ENCODE measurements at places on chromosomes 5 and 9.

- DNase-seq: no peak
Measured at GRCh38 chr9:119272500-119273211, 96.6 kb downstream of the BRINP1 start.

DNA sequence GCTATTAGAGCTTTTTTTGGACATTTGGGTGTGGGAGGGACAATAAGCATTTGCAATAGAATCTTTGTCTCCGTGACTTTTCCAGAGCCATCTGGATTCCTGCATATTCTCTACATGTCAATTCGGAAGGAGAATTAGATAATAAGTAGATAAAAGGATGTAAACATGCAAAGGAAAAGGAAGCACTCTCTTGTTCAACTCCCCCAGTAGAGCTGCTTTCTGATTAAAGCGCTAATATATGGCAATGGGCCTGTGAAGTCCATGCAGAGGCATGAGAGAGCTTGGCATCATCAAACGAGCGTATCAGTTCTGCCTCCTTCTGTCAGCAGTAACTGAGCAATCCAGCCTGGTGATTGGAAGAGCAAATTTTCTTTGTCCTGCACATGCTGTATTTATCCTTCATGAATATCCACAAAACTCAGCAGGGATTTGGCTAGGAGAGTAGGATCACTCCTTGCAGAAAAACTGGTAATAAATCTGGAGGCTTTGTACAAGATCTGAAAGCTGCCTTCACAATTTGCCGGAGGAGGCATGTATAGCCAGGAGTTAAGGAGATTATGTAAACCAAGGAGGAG is 1752.9 kb downstream of the MAT2B start:
- no peak for DNase-seq

DNA sequence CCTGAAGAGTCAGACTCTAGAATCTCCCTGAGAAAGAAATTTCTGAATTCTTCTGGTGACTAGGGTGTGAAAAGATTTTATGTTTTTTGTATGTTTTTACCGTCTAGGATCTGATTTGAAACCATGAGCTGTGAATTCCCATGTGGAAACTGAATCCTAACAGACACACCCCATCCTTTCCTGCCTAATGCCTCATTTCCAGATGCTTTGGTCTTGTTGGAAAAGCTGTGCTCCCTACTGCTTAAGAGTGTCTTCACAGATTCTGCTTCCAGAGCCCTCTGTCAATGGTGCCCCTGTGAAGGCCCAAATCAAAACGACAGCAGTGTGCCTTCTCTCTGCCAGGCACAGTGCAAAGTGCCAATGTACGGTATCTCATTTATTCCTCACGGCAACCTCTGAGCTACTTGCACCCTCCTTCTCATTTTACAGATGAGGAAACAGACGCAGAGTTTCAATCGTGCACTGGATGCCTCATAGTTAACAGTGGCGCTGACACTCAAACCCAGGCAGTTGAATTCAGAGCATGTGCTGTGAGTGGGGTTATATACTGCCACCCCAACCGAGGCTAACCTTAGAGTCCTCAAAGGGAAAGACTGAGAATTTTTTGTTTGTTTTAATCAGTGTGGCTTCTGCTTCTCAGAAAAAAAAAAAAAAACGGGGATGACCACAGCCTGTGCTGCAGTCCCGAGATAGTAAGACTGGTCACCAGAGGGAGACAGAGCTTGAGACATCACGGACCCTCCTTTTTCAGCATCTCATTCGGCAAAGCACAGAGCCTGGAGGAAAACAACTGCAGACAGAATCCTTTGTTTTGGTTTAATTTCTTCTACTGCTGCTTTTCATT is 188.4 kb downstream of the SNCAIP start:
- no peak for DNase-seq

- no peak for DNase-seq
Measured at GRCh38 chr5:88544136-88544645, 275.5 kb upstream of the TMEM161B start.

DNA sequence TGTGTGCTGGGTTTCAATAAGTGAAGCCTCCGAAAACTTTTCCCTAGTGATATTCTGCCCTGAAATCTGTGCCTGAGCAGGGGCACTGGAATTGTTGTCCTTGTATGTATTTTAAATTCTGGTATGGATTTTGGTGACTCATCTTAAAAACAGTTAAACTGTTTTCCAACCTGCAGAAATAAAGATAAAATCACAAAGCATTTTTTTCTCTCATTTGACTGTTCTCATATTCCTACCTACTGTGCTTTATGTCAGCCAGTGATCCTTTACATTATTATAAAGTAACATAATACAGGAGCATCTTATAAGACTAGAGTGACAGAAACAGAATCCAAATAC is 10.9 kb upstream of the TAF11L2 start:
- no peak for DNase-seq

DNA sequence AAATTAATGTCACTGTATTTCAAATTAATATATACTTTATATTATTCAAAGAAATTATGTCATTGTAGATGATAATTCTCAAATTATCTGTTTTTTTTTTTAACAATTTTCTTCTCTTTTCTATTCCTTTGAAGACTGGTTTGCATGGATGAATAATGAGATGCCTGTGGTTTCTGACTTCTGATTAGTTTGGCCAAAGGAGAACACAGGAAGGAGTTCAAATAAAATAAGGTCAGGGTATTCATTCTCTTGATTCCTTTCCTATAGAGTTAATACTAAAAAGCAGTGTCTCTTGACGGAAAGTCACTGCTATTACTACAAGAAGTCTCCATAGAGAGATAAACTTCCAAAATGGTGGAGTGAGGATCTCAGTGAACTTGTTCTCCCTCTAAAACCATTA is 279.6 kb upstream of the FTMT start:
- no peak for DNase-seq

DNA sequence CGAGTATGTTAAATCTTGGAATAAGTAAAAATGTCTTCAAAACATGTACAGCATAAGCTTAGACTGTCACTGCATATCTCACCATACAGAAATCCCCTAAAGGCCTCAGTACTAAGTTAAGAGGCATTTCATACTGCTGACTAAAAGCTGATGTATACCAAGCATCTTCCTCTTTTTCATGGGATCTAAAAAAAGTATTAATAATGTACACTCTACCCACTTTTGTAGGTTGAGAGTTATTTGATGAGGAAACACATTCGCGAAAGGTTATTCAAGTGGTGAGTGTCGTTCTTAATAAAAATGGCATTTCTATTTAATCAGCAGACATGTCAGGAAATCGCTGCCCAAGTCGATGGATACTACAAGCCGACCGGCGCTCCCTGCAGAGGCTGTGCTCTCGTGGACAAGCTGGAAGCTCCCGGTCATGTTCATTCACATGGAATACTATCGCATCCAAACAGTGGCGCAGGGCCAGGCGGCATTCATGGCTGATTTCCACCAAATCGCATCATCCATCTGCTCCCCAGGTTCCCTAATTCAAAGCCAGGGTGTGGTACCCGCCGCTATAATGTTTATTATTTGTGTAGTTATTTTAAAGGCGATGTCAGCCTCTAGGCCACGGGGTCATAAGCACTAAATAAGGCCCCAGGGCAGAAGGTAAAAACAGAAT is 724 bp downstream of the SGTB start:
- DNase-seq: peak; percentile 55

DNA sequence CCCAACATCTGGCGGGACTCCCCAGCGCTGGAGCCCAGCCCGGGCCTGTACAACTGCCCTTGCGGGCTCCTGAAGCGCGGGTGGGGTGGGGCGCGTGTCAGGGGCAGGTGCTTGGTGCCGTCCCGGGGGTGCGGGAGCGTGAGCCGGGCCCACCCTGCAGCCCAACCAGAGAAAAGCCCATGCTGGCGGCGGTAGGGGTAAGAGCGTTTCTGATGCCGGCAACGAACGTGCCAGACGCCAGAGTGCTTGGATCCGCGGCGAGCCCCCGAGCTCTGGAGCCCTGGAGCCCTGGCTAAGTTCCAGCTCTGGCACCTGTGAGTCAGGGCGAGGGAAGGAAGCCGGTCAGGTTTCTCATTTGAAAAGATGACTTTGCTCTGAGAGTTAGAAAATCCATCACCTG is 58.0 kb downstream of the ZNF510 start:
- peak; percentile 29 for DNase-seq

GRCh38 chr5:132268769-132269551 is 11.5 kb downstream of the PDLIM4 start:
- DNase-seq: no peak

- DNase-seq: no peak
Measured at GRCh38 chr9:31536471-31536870, 848.0 kb upstream of the ACO1 start.

DNA sequence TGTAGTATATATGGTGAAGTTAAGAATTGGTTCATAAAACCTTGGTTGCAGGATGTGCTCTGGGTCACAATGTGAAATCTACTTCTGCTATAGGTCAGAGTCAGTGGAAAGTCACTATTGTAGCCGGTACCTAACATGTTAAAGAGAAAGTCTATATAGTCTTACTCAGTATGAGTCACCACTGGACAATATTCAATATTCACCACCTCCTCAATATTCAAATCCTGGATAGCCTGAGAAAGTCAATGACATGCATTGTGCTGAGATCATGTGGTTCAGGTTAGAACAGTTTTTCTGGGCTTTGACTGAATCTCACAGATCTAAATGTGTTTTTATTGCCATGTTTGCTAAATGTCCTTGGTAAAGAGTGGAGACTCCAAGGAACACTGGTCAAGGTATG is 108.8 kb downstream of the HMHB1 start:
- no peak for DNase-seq

- DNase-seq: no peak
Measured at GRCh38 chr5:142844866-142845265, 74.7 kb downstream of the ARHGAP26 start.

DNA sequence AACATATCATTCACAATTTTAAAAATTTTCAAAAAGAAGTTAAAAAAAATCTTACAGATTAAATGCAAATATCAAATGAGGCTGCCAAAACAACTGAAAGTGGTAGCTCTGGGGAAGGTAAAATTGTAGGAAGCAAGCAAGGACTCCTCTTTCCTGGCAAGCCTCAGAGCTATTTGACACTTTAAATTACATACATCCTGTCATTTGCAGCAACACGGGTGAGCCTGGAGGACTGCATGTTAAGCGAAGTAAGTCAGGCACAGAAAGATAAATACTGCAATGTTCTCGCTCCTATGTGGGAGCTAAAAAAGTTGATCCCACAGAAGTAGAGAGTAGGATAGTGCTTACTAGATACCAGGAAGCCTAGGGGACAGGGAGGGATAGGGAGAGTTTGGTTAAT is 58.0 kb downstream of the LPAR1 start:
- DNase-seq: no peak

GRCh38 chr5:88842784-88843183 is 40.2 kb downstream of the MEF2C start:
- DNase-seq: no peak

- no peak for DNase-seq
Measured at GRCh38 chr5:91329283-91329682, 53.8 kb downstream of the ARRDC3 start.

- DNase-seq: no peak
Measured at GRCh38 chr9:73230251-73230650, 78.6 kb downstream of the ANXA1 start.

DNA sequence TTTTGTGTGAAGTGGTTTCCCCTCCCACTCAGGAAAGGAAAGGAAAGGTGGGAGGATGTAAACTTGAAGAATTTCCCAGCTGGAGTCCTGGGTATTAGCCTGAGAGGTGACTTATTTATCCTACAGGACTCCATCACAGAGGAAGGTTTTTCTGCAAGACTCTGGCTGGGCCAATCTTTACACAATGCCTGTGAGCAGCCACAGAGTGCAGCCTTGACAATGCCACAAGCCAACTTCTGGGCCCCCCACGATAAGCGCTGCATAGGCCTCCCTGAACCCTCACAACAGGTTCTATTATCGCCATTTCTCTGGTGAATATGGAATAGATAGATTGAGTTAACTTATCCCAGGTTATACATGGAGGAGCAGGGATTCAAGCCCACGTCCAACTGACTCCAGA is 12.4 kb downstream of the TTC39B start:
- no peak for DNase-seq

- no peak for DNase-seq
Measured at GRCh38 chr5:72653586-72653985, 146.4 kb upstream of the ZNF366 start.

DNA sequence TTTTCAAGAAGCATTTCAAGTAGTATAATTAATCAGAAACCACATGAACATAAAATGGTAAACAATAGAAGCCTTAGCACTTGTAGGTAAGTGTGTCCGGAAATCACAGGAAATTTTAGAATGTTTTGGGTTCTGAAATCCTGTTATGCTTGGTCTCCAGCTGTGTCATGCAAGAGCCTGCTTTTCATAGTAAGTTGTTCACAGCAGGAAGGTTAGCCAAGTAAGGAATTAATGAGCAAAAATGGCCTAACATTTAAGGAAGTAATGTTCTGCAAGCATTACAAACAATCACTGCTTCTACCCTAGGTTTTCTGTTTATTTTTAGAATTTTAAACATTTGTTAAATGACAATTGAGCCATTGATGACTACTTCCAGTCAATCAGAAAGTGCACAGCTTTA is 669.5 kb downstream of the SLCO4C1 start:
- no peak for DNase-seq

- DNase-seq: no peak
Measured at GRCh38 chr9:85397005-85397404, 344.7 kb downstream of the AGTPBP1 start.

- no peak for DNase-seq
Measured at GRCh38 chr5:173246511-173246910, 11.5 kb upstream of the NKX2-5 start.

DNA sequence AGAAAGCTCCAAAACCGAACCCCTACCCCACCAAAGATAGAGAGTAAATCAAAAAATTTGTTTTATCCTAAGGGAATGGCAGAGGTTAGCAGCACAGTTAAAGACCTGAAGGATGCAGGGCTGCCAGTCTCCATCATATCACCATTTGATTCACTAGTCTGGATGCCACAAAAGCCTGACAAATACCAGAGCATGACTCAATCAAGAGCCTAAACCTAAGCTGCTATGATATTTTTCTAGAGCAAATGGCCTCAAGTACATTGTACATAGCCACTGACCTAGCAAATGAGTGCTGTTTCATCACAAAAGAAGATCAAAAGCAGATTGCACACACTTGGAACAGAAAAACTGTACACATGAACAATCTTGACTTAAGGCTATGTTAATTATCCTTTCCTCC is 48.0 kb downstream of the DPYSL3 start:
- DNase-seq: no peak

All from activated T-cell treated with anti-CD3 and anti-CD28 coated beads, Interleukin-2, amount 50 U/mL, for 24 hours (primary cell).